Epithelial cell of umbilical artery (primary cell): ENCODE measurements at places on chromosomes 4 and X. TPM values are rescaled to one million over a fixed set of nuclear protein-coding genes. Genes with fewer than 3 reads are reported as not detected.

The PDZD4 gene
- total RNA-seq, result 0.32 TPM in 1 of 2 replicates, not detected in the other

The SPANXC gene
- total RNA-seq, result not detected in 2 replicates

The SSX4 gene
- not detected in 2 replicates for total RNA-seq

The SMIM10L2A gene
- 0.30 and 0.32 TPM in 2 replicates for total RNA-seq

The LGI2 gene
- total RNA-seq, result not detected in 2 replicates

The GAGE1 gene
- total RNA-seq, result not detected in 2 replicates
